ENCODE measurements at places on chromosomes 6 and 20. TPM values are rescaled to one million over a fixed set of nuclear protein-coding genes. Genes with fewer than 3 reads are reported as not detected.

The MUC22 gene
- total RNA-seq = not detected

GRCh38 chr20:62138912-62139311 is 4.3 kb downstream of the PSMA7 start:
- H3K4me3 ChIP-seq = no peak overlapping the region
- H3K36me3 ChIP-seq = peaks cover 54% of the 10 kb centered on the region
- peaks cover 42% of the 10 kb centered on the region for H3K4me1 ChIP-seq

DNA sequence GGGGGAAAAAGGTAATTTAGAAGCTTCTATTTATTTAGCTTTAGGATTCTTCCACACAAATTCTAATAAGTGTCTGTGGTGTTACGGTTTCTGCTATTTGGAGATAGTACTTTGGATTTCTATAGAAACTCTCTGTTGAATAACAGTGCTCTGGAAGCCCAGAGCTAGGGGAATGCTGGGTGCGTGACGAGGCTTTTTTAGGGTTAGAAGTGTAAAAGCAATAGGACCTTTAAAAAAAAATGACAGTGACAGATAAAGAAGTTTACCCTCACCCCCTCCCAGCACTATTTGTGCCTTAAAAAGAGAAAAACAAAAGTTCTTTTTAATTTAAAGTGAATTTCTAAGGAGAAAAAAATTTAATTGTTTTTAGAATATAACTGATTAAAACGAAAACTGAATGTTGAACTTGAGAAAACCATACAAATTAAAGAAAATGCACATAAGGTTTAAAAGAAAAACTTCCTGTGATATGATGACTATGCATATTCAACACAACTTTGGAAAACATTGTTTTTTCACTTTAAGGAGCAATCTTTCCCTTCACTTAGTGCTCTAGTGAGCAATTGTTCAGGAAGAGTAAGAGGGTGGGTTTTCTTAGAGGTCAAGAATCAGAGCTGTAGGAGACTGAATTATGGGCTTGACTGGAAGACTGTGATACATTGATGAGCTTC is 89.6 kb upstream of the RIPOR2 start:
- no peaks in the 10 kb centered on the region for H3K27me3 ChIP-seq
- peak overlapping the region; percentile 87 for H3K27ac ChIP-seq
- H3K36me3 ChIP-seq = peaks cover 2% of the 10 kb centered on the region
- H3K4me3 ChIP-seq = peak overlapping the region; percentile 66
- H3K4me1 ChIP-seq = peaks cover 55% of the 10 kb centered on the region

The C20orf202 gene
- total RNA-seq = not detected

Data from activated T-helper 1 cell treated with anti-CD3 and anti-CD28 coated beads, Interleukin-12 subunit alpha, Interleukin-12 subunit beta, Interleukin-2, Interleukin-4 antibody, amounts not matched to agents 30 ng/mL and 10 ng/mL and 1 ng/mL, durations not matched to agents 14 hours and 24 hours and 36 hours (primary cell).